ENCODE measurements at places on chromosomes 6 and 20.
A peak's percentile ranks its signal among the peaks of the same experiment; 100 is the strongest.

DNA sequence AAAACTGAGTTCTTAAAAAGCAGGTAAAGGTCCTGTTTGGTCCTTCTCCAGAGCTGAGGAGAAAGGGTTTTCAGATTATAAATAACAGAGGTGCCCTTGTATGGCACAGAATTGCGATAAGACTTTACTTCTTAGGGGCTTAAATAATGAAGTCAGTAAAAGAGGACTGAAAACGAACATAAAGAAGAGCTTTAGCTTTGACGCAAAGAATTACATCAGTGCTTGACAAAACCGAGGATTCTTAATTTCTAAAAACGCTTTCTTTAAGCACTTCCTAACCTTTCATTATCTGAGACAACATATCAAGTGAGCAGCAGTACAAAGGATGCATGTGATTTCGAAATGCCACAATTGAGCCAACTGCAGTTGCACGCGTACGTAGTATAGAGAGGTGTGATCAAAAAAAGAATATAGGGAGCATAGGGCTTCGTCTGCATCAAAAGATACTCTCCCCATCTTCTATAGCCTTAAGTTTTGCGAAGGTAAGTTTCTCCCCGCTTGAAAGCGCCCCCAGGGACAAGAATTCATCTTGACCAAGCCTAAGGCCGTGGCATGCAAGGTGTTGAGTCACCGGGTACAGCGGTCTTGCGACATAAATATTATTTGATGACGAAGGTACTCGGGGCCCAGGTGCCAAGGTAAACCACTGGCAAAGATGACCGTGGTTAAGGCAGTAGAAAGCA, 778 bp upstream of the LOC128125822 start:
- no peak for DNase-seq

DNA sequence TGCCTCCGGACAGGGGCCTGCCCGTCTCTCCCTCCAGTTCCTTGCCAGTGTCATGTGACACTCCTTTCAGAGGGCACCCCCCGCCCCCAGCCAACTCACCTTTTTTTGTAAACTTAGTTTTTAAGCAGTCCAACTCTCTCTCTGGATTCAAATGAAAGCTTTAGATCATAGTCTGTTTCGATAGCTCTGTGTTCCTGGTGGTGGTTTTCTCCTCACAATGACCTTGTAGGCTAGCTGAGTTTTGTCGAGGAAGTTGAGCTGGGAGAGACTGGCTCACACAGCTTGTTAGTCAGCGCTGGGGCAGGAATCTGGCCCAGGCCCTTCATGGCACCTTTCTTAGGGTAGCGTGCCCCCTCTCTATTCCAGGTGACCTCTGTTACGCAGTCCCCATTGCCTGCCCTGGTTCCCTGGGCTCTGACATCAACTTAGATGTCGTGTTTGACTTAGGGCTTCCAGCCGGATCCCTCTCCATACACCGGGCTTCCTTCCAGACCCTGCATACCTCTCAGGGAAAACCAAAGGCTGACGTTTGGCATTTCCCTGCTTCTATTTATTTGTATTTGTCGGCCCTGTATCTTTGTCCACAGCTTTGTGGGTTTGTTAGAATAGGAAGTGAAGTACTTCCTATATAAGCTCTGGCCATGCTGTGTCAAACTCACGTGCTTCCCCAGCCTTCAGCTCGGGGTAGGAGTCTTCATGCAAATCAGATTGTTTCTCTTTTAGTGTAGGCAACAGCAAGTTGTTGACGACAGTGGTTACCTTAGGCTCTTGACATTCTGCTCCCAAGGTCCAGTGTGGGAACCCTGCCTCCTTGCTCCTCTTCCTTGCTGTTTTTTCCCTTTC, 12.7 kb downstream of the IGF2R start:
- no peak for DNase-seq

DNA sequence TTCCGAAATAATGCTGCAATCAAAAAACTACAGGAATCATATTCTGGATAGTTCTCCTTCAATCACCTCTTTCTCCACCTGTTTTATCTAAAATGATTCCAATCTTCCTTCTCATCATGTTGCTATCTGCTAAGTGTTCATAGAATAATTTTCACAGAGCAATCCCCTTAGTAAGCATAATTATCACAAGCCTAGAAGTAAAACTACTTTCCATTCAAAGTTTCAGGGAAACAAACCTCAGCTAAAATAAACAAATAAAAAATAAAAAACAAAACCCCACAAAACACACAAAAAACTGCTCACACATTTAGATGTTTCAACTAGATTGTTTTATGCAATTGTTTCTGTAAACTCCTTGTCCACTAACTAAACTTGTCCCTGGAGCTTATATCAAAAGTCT, 291.2 kb downstream of the PHACTR1 start:
- no peak for DNase-seq

DNA sequence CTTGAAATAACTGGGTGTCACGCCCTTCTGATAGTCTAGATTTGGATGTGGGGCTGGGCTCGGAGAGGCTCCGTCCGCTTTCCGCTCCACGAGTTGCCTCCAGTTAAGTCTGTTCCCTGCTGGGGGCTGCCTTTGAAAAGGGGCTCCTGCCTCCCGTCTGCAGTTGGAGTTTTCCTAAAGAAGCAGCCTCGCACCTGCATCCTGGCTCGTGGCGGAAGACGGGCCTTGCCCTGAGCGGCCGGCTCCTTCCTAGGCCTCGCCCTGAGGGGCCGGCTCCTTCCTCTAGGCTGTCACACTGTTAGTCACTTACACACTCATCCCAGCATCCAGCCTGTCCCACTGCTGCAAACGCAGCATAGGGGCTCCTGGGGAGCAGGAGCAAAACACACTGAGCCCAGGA, 74.4 kb downstream of the SMOC2 start:
- no peak for DNase-seq

DNA sequence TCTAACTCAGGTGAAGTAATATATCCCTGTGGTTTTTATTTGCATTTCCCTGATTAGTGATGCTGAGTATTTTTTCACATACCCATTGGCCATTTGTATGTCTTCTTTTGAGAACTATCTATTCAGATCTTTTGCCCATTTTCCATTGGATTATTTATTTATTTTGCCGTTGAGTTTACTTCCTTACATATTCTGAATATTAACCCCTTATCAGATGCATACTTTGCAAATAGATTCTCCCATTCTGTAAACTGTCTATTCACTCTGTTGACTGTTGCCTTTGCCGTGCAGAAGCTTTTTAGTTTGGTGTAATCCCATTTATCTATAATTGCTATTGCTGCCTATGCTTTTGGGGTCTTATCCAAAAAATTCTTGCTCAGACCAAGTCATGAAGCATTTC, 336.9 kb downstream of the BTBD9 start:
- DNase-seq, result no peak

GRCh38 chr6:70379473-70380013, 33.8 kb upstream of the FAM135A start:
- no peak for DNase-seq

DNA sequence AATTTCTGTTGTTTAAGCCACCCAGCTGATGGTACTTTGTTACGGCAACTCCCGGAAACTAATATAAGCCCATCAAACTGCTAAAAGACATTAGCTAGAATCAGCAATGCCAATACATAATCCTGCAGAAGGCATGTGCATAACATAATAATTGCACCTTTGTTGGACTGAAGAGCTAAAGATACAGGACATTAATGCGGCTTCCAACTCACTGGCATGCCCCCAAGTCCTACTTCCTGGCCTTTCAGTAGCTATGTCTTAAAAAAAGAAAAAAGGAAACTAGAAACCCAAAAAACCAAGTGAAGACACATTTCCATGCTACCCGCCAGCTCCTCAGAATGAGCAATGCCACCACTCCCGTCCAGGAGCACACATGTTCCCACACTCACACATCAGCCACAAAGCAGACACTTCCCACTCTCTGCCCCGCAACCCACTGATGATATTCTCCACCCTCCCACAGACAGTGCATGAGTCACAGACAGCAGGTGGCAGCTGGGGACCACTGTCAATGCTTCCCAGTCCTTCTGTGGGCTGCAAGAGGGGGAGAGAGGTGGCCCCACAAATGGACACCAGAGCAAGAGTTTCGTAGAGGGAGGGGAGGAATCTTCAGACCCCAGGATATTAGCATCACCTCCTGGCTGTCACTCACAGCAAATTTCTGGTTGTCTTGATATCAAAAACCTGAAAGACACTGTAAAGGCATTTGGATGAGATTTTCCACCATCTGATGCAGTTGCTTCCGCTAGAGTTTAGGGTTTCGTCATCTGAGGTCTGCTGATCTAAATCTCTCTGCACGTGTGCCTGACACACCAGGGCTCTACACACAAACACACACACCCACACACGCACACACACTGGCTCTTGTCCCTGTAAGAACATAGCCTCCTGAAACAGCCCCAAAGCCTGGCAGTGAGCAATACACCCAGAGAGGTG, 32.8 kb downstream of the GFOD1 start:
- peak; percentile 19 for DNase-seq

DNA sequence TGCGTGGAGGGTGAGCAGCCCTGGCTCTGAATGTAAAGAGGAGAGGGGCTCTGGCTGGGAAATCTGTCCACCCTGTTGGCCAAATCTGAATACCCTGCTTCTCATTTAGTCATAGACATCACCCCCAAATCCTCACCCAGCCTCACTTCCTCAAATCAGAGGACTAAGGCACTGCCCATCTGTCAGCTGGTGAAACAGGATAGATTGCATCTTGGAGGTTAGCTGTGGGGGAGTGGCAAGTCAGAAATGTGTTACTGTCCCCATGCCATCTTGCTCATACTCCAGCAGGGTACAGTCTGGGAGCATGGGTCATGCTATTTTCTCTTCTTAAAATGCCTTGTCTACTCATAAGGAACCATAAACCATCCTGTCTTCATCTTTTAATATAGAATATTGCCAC, 9.5 kb upstream of the DTNBP1 start:
- no peak for DNase-seq

- no peak for DNase-seq
Measured at GRCh38 chr6:33863084-33863483, 59.3 kb upstream of the MLN start.

DNA sequence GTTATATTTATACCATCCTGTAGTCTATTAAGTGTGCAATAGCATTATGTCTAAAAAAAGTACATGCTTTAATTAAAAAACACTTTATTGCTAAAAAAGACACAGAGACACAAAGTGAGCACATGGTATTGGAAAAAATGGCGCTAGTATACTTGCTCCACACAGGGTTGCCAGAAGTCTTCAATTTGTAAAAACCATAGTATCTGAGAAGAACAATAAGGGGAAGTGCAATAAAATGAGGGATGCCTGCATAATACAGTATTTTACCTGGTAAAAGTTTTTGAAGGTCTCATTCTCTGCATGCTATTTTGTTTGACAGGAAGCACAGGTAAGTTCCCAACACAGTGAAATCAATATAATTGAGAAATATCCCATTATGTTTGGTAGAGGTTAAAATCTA, 1.6 kb downstream of the NOX3 start:
- no peak for DNase-seq

GRCh38 chr6:8123236-8123635, 20.9 kb upstream of the EEF1E1 start:
- no peak for DNase-seq

- no peak for DNase-seq
Measured at GRCh38 chr20:63973636-63974401, 4.1 kb upstream of the ZNF512B start.

GRCh38 chr6:13248053-13248452, 80.3 kb downstream of the TBC1D7 start:
- no peak for DNase-seq

- peak; percentile 64 for DNase-seq
Measured at GRCh38 chr6:135183532-135184440, 2.7 kb downstream of the MYB start.

- DNase-seq, result no peak
Measured at GRCh38 chr20:43799150-43799711, 72.4 kb upstream of the GTSF1L start.

- DNase-seq, result no peak
Measured at GRCh38 chr6:142946924-142947713, 2.1 kb upstream of the HIVEP2 start.

DNA sequence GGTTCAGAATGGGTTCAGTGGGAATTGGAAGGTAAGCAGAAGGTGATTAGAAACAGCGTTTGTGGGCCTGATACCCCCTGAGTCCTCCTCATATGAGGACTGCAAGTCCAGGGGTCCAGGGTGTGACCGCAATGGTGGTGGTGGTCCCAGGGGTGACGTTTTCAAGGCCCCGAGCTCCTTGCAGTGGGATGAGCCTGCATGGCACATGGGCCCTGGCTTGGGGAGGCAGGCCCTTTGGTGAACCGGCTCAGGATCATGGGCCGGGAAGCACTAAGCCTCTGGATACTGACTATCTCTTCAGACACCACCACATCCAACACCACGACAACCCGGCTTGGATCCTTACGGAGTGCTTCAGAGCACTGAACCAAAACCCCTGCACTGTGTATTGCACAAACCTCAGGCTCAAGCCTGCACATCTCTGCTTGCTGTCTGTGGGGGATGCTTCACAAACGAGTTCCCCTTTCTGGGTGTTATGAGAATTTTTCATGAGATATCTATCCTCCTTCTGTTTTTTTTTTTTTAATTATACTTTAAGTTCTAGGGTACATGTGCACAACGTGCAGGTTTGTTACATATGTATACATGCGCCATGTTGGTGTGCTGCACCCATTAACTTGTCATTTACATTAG, 67.9 kb downstream of the STK35 start:
- DNase-seq, result no peak

DNA sequence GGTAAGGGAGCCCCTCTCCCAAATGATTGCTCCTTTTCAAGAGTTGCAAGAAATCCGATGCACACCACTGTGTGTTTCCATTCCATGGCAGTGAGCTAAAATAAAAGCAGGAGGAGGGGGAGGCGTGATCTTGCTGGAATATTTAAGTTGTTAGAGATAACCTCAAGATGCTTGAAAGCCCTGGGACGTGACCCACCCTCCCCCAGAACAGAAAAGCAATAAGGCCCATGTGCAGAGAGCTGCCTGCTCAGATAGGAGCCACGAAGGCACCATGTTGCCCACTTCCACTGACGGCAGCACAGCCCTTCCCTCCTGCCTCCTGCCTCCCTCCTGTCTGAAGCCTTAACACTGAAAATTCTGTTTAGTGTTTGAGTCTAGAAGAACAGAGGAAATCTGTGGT, 432.6 kb upstream of the CDH4 start:
- no peak for DNase-seq

DNA sequence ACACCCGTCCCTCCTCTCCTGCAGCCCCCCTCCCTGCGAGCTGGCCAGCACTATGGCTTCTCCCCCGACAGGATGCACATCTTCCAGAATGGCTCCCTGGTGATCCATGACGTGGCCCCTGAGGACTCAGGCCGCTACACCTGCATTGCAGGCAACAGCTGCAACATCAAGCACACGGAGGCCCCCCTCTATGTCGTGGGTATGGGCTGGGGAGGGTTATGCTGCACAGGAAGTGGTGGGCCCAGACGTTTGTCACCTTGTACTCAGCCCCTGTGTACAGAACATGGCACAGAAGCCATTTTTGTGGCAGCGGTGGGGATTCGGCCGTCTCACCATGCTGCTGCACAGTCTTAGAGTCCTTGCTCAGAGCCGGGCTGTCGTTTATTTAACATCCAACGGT, 29.0 kb upstream of the SRF start:
- no peak for DNase-seq

DNA sequence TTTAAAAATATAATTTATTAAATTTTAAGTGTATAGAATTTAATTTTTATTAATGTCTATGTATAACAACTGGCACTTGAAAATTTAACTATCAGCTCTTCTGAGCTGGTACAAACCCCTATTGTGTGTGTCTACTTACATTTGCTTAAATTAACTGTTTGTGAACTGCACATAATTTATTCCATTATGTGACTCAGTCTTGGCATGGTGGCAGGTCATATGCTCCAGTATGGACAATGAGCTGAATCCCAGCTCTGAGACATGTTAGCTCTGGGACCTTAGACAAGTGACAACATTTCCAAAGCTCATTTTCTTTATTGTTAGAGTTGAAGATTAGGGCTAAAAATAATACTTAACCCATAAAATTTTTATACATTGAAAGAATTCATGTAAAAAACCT, 526.1 kb upstream of the MARCKS start:
- no peak for DNase-seq
